Caki2 (cell line): ENCODE measurements at places on chromosomes 7 and 10.

GRCh38 chr7:48938539-48939295 is 14.4 kb downstream of the CDC14C start:
- DNase-seq = no peak

- DNase-seq = no peak
These were observed 44.1 kb upstream of the ADO start for GRCh38 chr10:62760401-62760800.

DNA sequence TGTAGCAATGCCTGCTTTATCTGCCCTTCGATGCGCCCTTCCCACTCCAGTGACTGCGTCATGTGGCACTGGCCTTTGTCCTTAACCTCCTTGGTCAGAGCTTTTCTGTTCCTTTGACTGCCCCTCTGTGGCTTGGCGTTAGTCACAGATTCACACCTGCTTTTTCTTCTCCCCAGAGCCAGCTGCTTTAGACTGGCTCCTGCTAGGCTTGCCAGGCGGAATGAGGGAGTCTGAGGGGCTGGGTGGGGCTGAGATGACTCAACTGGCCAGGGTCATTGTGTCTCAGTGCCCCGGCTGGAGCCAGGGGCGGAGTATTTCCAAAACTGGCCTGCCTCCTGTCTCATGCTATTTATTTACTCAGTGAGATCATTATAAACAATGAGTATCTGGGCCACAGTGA is 194.1 kb downstream of the EMX2 start:
- peak; percentile 79 for DNase-seq

GRCh38 chr7:123916240-123916724 is 8.8 kb upstream of the SPAM1 start:
- DNase-seq = peak; percentile 72
